ENCODE measurements at places on chromosomes 2 and 18.

GRCh38 chr2:24111407-24111901 is 11.7 kb downstream of the PFN4 start:
- no peak for DNase-seq

- no peak for DNase-seq
These were observed 216.8 kb downstream of the MGAT5 start for GRCh38 chr2:134470561-134471168.

DNA sequence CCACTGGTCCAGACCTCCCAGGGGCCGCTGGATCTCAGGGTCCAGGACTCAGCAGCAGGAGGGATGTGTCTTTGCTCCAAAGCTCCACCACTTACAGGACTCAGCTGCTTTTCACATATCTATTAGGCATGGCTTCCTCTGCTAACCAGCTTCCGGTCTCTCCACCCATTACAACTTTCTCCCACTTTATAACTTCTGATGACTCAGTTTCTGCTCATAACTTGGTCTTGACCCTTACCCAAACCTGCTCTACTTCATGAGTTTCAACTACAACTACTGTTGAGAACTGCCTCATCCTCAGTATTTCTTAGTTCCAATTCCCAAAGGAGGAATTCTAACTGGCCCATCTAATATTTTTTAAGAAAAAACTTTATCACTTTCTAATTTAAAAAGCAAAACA is 17.2 kb downstream of the SULT1C2 start:
- no peak for DNase-seq

GRCh38 chr2:109129921-109130722 is 1.1 kb downstream of the SH3RF3 start:
- DNase-seq = no peak

DNA sequence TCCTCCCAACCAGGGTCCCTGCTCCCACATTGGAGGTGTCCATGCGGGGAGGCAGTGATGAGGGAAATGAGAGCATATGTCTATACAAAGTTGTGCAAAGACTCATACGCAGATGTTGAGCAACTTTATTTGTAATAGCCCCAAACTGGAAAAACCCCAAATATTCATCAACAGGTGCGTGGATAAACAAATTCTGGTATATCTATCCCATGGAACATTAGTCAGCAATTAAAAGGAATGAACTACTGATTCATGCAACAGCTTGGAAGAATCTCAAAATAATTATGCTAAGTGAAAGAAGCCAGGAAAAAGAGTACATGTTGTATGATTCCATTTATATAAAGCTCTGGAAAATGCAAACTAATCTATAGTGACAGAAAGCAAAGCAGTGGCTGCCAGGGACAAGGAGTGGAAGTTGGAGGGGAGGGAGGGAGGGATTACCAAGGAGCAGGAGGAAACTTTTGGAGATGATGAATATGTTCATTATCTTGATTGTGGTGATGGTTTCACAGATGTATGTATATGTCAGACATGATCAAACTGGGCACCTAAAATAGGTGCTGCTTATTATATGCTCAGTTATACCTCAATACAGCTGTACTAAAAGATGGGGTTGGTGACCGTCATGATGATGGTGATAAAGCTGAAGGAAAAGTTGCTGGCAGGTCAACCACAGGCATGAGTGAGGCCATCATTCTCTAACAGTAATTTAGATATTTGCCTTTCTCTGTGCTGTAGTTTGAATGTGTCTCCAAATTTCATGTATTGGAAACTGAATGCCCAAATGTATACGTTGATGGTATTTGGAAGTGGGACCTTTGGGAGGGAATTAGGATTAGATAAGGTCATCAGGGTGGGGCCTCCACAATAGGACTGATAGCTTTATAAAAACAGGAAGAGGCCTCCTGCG is 270.9 kb downstream of the CYP26B1 start:
- no peak for DNase-seq
